ENCODE measurements at places on chromosomes 4 and X.

GRCh38 chrX:130085551-130086446 is 24.5 kb downstream of the ELF4 start:
- DNase-seq: no peak

DNA sequence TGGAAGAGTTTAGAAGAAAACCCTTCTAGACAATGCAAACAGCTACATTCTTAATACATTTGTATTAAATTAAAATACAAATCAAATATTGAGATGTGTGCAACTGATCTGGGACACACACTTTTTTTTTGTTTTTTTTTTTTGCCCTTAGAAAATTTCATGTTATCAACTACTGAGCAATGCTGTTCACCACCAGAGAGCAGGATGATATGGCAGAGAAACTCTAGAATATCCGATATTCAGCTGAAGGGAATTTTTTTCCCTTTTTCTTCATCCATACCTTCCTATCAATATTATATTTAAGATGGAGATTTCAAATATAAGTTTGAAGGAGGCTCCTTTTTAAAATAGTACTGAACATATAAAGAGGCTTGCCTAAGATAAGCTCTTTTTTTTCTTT is 1.0 kb downstream of the NDST3 start:
- no peak for DNase-seq

DNA sequence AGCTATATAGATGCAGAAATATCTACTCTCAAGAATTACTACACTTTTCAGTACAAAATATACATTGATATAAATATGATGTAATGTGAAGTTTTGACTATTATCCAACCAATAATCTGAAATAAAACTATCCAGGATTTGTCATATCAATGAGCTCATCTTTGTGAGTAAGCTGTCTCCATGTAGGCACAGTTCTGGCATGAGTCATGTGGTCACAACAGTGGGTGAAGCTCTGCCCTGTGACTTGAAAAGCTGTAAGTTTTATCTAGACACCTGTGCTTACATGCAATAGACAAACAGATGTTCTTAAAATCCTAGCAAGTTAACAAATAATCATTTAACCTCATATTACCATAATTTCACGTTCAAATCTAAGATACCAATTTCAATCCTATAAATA is 192.7 kb downstream of the GABRG1 start:
- DNase-seq: no peak

DNA sequence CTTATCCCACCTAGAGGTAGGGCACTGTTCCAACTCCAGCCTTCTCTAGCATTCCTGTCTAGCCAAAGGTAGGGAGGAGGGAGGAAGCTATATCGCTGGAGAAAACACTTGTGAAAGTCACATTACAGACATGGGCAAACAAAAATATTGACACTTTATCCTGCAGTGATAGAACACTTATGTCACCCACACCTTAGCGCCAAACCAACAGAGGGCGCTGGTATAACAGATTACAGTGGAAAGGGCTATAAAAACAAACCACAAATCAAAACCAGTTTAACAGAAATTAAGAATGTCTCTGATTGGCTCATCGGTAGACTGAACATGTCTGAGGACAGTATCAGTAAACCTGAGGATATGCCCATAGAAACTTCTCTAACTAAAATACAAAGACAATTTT is 451.3 kb downstream of the TLL1 start:
- no peak for DNase-seq

DNA sequence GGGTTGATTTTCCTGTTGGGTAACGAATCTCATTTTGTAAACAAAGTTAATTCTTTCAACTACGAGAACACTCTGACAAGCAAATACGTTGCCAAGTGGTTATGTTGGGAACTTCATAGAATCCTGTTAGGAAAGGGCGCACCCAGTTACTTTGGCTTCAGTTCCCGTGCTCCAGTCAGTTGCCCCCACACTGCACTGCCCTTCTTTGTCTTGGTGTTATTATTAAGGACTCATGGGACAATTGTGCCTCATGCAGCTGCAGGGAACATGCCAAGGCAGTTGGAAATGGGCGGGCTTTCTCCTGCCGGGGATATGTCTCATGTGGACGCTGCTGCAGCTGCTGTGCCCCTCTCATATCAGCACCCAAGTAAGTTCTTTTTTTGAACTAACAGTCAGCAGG is 28.9 kb downstream of the OFD1 start:
- no peak for DNase-seq

DNA sequence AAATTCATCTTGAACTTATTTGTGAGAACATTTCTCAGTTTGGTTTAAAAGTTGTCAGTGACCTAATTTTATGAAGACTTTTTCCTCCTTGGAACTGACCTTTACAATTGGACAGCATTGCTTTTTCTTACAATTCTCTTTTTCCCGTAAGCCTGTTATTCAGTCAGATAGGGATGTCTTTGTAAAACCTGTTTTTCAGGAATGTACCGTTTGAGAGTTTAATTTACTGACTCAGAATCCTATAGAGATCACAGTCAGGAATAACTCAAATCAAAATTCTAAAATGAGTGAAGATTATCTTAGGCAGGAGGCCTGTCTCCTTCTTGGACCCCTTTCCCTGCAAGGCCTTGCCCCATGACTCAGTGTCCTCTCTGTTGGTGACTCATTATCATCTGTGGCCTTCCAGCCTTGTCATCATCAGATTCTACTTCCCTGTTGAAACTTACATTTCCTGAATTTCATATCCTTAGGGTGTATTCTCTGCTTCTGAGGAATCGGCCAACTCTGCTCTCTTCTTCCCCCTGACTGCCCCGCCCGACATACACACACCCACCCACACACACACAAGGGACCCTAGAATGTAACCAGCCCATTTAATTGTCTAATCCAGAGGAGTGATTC is 99.8 kb downstream of the ARHGAP10 start:
- no peak for DNase-seq

GRCh38 chr4:22122062-22122461 is 173.5 kb upstream of the KCNIP4 start:
- DNase-seq: no peak

DNA sequence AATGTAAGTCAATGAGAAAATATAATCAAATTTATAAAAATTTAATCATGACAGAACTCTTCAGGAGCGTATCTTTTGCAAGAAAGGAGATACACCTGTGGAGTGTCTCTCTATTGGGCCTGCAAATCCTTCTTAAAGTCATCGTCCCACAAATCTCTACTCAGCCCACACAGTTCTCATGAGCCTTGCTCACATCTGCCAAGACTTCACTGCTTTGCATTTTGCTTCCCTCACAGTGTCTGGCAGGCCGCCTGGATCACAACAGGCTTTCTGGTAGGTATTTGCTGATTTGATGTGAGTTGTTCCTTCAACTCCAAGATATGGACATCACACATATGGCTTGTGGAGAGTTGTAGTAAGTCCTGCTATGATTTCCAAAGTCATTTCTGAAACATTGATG is 183.1 kb upstream of the ARX start:
- no peak for DNase-seq

- no peak for DNase-seq
These were observed 19.5 kb upstream of the SYTL5 start for GRCh38 chrX:37986893-37987292.

GRCh38 chrX:38206036-38206435 is 14.6 kb downstream of the SRPX start:
- no peak for DNase-seq
